Omental fat pad (tissue), 4 donors: ENCODE measurements at places on chromosomes 16 and 17.

- no peak for DNase-seq
Measured at GRCh38 chr17:77817953-77818352, 140.6 kb upstream of the TNRC6C start.

GRCh38 chr17:36059406-36059805, 4.7 kb upstream of the CCL18 start:
- no peak for DNase-seq

DNA sequence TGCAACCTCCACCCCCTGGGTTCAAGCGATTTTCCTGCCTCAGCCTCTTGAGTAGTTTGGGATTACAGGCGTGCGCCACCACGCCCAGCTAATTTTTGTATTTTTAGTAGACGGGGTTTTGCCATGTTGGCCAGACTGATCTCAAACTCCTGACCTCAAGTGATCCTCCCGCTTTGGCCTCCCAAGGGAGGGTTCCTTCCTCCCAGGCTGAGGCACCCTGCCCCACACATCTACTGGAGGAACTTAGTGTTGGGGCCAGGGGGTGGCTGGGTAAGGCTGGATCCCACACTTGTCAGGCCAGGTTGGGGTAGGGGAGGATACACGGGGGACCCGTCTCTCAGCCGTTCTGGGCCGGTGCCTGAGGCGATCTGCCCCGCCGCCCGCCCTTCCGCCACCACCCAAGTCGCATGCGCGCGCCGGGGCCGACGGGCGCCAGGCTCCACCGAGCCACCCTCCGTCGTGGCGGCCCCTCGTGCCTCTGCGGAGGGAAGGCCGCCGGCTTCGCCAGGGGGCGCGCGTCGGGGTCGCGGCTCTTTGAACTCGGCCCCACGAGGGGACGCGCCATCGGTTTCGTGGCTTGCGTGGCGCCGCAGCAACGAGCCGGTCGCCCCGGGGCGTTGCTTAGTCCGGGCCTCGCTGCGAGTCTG, 15.9 kb downstream of the GRB7 start:
- DNase-seq, result no peak

DNA sequence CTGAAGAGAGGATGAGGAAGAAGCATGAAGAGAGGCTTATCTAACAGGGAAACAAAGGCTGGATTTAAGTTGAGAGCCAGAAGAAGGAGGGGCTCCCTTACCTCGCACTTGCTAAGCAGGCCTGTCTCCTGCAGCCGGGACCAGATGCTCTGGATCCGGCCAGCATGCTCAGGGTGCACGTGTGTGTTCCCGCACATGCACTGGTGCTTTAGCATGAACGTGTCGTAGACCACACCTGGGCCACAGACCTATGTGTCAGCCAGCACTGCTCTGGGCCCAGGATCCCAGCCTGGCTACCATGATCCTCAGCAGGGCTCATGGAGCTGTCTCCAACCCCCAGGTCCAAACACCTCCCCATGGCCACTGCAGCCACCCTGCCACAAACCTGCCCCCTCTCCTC, 14.4 kb downstream of the G6PC3 start:
- DNase-seq, result no peak
